ENCODE measurements at places on chromosomes 7 and 10.

GRCh38 chr10:49651917-49652316 lies 27.5 kb upstream of the C10orf53 start:
- DNase-seq: no peak

GRCh38 chr10:100327007-100327717 lies 2.9 kb downstream of the PKD2L1 start:
- DNase-seq: no peak

GRCh38 chr10:71621231-71622153 lies 98.1 kb downstream of the C10orf105 start:
- no peak for DNase-seq

- no peak for DNase-seq
Observed at GRCh38 chr10:32600317-32600716, 154.4 kb downstream of the CCDC7 start.

DNA sequence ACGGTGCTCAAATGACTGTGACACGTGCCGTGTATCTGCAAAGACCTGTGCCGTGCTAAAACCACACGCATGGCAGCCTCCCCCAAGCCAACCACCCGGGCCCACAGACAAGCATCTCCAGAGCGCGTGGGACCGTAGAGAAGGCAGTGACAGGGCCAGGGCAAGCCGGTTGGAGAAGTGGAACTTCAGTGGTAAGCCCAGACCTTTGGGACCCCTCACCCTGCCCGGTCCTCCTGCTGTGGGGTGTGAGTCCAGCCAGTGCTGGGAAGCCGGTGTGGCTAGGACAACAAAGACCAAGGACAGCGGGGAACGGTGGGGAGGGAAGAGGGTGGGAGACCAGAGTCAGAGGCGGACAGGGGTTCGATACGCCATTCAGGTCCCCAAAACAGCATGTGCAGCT lies 476.2 kb downstream of the DNAJB6 start:
- no peak for DNase-seq

DNA sequence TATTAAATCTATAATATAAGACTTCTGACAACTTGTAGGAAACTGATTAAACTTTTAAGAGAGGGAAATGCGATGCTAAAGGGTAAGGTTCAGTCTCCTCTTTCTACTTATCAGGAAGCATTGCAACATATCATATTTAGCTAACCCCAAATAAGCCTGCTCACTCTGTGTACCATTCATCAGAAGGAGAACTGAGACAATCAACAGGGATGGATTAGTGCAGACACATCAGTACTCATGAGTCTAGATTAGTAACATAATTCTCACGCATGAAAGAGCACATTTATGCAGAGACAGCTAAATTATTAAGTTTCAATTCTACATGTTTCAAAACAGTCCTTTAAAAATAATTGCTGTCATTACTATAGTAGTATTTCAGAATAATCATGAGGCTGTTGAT lies 354.2 kb upstream of the ZWINT start:
- no peak for DNase-seq

DNA sequence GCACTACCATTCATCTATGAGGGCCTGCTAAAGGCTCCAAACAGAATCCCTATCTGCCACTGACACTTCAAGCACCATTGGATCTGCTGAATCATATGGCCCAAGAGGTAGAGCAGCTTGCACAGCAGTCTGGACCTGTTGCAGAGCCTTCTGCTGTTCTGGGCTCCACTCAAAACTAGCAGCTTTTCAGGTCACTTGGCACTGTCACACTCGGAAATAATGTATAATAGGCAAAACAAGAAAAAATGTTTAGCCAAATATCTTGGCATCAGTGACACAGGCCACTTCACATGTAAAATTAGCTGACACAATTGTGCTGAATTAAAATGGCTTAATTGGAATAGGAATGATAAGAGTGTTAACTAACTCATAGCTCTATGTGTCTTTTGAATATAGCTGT lies 1182.9 kb upstream of the LRRTM3 start:
- no peak for DNase-seq

DNA sequence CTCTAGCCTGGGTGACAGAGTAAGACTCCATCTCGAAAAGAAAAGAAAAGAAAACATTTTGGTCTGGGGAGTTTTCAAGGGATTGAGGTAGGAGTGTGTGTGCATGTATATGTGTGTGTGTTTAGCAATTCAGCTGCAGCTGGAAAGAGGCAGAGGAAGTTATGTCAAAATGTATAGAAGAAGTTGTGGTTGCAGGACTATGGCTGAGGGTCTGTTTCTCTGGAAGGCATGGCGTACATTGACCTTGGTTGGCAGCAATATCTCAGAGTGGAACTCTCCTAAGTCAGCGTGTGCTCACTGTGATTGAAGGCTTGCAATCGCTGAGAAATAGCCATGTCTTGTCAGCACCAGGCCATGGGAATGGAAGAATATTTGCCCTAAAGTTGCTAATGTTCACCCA lies 28.6 kb upstream of the RHBDD2 start:
- no peak for DNase-seq

DNA sequence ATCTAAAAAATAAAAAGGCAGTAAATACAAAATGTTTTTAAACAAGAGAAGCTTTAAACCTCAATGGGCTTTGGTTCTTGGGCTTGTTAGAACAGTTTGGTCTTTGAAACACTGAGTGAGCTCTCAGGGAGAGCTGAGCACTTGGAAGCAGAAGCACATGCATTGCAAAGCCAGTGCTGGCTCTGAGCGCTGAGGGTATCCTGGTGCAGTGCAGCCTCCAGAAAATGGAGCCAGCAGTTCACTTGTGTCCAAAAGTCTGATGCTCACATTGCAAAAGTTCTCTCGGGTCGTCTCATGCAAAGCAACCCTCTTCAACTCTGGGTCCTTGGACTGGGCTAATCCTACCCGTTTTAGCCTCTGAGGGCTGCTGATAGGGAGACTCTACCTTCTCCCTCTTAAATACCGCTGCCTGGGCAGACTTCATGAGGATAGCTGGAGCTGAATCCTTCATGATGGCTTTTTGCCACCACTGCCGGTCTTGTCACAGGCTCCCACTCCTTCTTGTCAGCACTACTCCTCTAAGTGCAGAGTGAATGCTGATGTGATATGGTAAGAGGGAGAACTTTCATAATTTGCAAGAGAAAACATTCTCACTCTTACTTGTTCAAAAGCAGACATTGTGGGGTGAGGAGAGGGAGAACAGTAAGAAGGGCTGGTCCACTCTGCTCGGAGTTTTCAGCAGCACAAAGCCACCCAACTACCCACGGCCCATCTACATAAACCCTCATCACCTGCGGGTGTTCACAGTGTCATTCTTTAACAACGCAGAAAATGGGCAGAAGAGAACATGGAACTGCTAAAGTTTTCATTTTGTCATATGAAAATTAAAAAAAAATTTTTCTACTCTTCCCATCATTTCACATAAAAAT lies 42.2 kb upstream of the BMPER start:
- no peak for DNase-seq

- no peak for DNase-seq
Observed at GRCh38 chr10:7397049-7398035, 13.5 kb downstream of the SFMBT2 start.

GRCh38 chr7:103989200-103989784 lies at the start of gene RELN:
RELN (minus strand) TSS chr7:103989658; CDS start chr7:103989356, 302 bp downstream.
- DNase-seq: no peak

- no peak for DNase-seq
Observed at GRCh38 chr7:24723178-24723530, 34.1 kb downstream of the GSDME start.

DNA sequence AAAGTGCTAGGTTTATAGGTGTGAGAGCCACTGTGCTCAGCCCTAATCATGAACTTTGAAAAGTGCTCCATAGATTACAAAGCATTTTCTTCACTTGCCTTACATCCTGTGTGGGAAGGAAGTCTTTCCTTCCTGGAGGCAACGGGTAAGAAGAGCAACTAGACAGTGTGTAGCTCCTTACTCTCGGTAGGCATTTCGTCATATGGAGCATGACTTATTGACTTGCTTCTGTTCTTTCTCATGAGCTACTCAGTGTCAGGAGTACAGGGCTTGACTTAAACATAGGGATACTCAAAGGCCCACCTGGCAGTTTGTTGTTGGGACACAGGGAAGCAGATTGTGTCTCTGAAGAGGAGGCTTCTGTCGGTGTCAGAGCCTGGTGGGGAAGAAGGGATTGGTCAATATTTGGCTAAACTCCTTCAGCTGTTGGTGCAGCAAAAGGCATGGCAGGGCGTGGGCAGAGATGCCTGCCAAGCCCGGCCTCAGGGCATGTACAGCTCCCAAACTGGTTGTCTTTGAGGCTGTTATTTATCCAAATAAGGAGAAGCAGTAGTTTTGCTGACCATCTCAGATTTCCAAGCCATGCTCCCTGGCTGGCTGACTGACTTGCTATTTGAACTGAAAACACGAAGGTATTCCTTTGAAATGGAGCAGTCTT lies 248.9 kb downstream of the KIAA1217 start:
- no peak for DNase-seq

GRCh38 chr7:74289659-74290552 lies 699 bp downstream of the CLIP2 start:
- DNase-seq: no peak

DNA sequence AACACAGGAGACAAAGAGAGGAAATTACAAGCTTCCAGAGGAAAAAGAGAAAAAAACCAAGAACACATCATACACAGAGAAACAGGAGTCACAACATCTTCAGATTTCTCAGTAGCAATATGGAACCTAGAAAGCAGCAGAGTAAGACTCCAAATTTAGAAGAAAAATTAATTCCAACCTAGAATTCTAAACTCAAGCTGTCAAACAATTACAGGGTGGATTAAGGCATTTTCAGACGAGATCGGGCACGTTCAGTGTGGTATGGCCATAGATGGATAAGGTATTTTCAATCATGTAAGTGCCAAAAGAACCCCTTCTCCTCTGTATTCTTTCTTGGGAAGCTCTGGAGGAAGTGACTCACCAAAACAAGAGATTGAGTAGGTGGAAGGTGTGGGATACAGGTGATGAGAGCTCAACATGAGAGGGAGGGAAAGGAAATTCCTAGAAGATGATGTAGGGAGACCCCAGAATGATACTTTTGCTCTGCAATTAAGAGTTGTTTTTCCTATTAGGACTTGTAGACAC lies 51.6 kb downstream of the FAM204A start:
- no peak for DNase-seq

DNA sequence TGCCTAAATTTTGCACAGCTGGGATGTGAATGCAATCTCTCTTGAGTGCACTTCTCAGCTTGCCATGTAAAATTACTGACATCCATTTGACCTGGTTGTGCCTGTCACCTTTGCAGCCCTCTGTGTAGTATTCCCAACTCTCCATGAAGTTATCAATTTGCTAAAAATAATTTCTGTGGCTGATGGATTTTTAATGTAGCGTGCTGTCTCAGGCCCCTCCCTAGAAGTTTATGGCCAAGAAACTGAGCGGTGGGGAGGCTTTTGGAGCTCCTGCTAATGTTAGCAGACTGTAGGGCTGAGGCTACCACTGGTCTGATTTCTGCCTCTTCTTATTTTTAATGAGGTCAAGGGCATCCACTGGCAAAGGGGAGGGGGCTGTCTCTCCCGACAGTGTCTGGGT lies 577.0 kb upstream of the DPP6 start:
- DNase-seq: no peak

DNA sequence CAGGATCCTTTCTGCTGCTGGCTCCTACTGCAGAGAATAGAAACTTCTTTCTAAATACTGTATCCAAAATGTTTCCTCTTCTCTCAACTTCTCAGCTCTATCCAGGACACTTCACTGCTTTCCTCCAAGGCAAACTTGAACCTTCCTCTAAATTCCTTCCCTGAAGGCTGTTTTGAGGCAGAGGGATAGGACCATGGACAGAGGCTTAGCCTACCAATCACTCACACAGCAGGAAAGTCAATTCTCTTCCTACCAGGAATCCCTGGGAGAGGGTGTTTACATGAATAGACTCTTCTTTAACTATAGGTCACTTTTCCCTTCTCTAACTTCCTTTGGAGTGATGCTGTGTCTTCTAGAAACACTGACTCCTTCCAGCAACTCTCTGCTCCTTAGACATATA lies 115.6 kb upstream of the MKLN1 start:
- no peak for DNase-seq

DNA sequence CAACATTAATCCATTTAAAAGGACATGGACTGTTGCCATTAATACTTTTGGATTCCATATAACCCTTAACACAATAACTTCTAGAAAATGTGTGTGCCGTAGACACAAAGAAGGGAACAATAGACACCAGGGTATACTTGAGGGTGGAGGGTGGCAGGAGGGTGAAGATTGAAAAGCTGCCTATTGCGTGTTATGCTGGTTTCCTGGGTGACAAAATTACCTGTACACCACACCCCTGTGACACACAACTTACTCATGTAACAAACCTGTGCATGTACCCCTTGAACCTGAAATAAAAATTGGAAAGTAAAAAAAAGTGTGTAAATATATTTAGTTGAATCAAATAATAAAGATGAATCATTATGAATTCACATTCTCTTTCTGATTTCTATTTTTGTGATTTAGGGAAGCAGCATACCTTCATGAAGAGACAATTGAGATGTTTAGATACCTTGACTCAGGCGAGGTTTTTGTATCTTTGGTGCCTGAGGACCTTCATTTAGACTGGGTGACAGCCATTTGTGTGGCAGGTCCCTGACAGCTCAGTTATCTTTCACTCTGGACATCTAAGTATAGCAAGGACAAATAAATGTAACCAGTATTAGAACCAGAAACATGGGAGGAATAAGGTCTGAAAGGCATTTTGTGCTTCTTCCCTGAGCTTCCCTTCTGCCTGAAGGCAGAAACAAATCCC lies 28.7 kb downstream of the GIMAP8 start:
- DNase-seq: no peak

GRCh38 chr10:120042705-120043104 lies 150.2 kb downstream of the SEC23IP start:
- no peak for DNase-seq

DNA sequence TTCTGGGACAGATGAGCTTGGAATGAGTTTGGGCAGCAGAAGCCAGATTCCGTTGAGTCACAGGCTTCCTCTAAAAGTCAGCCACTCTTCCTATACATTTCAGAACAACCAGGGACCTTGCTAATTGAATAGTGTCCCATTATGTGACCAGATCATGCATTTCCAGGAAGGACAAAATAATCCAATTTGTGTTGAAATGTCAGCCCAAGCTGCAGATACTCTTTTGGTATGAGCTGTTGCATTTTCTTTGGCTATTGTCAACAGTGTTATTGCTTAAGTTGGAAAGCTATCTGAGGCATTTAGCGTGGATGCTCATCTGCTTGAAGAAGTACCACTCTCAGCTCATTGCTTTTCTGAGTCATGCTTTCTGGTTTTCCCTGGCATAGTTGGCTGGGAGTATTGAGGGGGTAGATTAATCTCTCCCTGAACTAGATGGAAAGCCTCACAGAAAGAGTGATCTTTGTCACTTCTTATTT lies 223.7 kb upstream of the HABP2 start:
- no peak for DNase-seq

DNA sequence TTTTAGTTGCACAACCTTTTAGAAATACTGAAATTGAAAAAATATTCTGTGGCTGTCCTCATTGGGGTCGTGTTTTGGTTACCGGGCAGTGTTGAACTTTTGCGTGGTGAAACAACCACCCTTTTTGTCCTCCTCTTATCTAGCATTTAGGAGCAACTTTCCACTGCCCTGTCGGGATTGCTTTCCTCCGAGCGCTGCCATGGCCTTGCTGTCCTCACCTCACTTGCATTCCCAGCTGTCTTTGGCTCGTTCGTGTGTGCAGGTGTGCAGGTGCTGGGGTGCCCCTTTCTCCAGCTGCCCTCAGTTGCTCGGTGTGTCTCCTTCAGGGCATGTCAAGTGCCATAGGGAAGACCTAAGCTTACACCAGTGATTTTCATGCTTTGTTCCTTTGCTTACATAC lies 116.9 kb upstream of the GJD4 start:
- DNase-seq: no peak

GRCh38 chr7:9083837-9084236 lies 650.4 kb downstream of the NXPH1 start:
- peak; percentile 81 for DNase-seq
